ENCODE measurements at places on chromosomes 2 and 18.

GRCh38 chr2:133717497-133717896 is 149.2 kb upstream of the NCKAP5 start:
- DNase-seq = no peak

DNA sequence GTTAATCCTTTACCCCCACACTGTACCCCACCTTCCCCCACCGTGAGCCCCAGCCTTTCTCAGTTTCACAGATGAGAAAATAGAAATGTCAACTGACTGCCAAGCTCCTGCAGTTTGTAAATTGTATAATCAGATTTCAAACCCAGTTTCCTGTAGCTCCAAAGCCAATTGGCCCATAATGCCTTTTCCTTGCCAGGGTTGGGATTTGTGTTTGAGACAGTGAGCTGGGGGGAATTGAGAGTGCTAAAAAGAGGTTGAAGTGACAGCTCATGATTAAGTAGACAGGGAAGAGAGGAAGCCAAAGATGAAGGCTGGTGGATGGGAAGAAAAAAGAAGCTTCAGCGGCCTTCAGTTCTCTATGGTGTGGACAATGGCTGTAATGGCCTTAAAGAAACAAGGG is 10.7 kb downstream of the OSBPL6 start:
- no peak for DNase-seq

GRCh38 chr18:62717169-62717924 is 2.0 kb downstream of the PHLPP1 start:
- no peak for DNase-seq

DNA sequence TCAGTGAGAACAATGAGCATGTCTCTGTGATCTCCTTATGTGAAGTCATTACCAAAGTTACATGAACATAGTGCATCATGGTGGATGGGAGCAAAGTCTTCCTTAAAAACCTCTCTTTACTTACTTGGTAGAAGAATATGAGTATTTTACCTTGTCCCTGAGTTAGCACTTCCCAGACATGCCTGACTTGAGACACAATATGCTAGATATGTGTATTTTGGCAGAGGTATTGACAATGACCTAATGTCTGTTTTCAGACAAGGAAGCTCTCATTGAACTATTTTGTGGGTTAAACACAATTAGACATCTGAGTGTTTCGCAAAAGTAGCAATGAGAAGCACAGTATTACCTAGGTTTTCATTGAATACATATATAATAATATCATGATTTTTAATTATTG is 99.1 kb upstream of the MC4R start:
- no peak for DNase-seq

GRCh38 chr18:55047546-55047945 is 88.3 kb upstream of the CCDC68 start:
- no peak for DNase-seq

DNA sequence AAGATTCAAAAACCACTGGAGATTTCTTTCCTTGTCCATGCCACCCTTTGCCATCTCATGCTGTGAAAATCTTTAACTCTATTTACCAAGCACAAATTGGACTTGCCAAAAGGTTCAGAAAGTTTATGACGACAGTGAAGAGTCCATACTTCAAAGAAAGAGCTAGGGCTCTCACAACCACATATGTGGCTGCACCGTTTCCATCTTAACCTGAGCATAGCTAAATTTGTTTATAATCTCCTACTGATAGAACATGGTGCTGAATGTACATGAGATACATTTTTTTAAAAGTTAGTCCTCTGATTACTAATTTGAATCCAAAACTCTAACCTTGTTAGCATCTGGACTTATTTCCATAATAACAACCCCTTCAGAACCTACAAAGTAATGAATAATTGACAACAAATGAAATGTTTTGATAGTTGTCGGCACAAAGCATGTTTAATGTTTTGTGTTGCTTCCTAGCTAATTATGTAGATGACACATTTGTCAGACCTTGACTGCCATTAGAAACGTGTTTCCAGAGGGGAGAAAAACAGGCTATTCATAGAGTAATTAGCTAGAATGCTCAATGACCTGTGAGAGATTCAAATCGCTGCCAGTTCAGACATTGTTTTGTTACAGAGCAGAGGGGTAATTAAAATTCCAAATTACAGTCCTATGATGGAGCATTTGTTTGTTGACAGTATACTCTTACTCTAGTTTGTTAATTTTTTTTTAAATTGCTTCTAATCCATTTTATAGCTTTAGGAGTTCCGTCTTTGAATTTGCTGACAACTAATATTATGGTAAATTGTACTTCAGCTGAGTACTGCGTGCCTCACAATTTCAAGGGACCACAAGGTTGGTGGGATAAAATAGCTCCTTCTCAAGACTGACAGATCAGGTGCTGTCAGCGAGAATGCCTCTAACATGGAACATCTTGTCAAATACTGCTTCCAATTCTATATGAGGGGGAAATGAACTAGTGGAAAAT is 31.8 kb downstream of the ARHGAP15 start:
- DNase-seq = no peak

- DNase-seq = no peak
Measured at GRCh38 chr2:3277050-3277747, 100.4 kb downstream of the EIPR1 start.

- no peak for DNase-seq
Measured at GRCh38 chr18:49381267-49381845, 79.1 kb downstream of the DYM start.

DNA sequence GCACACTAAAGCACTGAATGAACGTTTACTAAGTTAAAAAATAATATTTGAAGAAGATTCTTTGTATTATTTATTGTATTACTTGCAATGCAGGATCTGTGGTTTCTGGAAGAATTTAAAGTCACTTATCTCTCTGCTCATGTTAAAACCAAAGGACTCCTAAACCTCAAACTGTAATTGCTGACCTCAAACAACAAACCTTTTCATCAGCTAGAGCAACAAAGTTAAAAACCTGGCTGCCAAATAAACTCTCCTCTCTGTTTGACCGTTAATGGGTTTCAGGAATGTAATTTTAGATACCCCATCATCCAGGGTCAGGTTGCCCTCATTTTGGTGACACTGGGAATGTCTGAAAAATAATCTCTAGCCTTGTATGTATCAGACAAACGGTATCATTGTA is 239.1 kb downstream of the TGIF1 start:
- no peak for DNase-seq

DNA sequence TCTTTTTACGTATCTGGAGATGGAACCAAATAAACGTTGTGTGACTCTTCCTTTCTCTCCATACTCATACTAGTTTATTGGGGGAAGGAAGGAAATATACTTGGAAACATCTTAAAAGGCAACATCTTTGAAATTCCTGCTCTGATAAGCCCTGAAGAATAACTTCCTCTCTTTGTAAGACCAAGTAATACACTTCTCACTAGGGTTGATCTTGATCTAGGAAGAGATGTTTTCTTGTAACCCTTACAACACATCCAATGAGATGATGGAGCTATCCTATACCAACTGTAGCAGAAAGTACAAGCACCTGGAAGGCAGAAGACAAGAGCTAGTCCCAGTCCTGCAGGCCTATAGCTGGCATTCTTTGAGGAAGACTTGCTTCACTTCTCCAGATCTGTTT is 2.0 kb downstream of the ANKRD44 start:
- DNase-seq = no peak

- DNase-seq = no peak
Measured at GRCh38 chr18:51006948-51007789, 22.8 kb upstream of the SMAD4 start.

DNA sequence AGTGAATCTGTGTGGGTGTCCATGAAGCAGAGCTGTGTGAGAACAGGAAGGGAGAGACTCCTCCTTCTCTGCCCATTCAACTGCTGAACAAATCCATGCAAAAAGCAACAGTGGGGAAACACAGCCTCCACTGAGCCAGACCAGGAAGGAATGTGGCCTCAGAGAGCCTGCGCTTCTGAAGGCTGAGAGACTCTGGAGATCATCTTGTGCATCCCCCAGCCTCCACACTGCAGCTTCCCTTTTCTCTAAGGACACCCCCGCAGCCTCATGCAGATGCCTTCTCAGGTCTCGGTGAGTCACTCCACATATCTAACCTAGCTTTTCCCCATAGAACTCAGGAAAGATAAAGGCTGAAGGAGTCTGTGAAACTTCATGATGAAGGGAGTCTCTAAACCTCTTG is 402.9 kb downstream of the TNS1 start:
- no peak for DNase-seq

DNA sequence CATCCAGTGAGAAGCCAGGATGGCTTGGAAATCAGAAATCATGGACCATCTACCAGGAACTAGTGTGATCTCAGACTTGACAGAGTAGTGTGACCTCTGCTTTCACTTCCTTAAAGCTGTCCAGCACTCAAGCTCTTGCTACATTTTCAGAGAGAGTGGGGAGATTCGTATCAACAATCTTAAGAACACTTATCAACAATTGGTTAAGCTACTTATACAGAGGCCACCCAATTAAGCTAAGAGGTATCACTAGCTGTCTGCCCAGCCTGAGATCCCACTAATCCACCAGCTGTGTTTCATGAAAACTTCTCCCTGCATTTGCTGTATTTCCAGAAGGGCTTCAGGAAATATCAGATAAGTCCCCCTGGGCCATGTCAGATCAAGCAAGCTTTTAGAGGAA is 4.2 kb downstream of the RPRM start:
- no peak for DNase-seq

GRCh38 chr2:112153501-112153900 is 15.3 kb downstream of the FBLN7 start:
- no peak for DNase-seq

DNA sequence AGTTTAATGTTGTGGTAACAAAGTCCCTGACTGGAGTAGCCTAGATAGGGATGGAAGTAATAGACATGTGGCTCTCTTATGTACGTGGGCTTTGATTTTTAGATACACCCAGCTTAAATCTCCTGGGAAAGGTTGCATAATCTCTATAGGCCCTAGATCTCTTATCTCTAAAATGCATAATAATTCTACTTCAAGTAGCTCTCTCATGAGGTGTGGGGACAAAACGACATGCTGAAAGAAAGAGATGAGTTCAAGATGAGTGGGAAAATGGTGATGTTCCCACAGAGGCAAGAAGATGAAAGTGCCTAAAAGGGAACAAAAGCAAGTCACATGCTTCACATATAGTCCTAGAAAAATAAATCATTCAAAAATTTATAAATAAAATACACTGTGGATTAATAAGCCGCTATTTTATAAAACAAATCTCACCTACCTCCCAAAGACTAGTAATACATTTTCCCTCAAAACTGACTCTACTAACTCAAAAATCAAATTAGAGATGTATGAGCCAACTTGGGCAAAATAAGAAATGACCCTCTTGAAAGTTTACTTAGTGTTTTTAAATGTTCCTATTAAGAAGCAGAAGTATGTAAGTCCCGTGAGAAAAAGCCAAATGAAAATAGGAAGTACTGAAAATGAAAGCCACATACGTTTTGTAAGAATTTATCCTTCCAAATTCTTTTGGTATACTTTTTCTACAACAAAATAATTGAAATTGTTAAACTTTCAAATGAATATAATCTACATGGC is 148.2 kb upstream of the ITGA4 start:
- DNase-seq = no peak

- no peak for DNase-seq
Measured at GRCh38 chr2:200396781-200397242, 90.3 kb downstream of the SPATS2L start.

DNA sequence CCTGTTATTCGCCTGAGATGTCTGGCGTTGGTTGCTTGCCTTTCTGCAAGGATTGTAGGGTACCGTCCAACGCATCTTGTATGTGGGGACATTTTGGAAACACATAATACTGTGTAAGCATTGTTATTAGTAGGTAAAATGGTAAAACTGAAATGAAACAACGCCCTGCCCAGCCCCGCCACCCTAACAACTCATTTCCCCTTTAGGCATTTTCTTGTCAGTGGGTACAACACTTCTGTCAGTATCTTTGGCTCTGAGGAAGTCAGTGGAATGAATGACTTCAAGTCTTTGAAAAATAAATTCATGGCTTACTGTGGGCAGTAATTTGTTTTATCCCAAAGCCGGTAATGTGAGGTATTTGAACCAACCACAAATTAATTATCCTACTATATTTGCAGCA is 86.0 kb downstream of the FMNL2 start:
- no peak for DNase-seq

- no peak for DNase-seq
Measured at GRCh38 chr2:44053052-44053451, 57.3 kb upstream of the LRPPRC start.

GRCh38 chr18:55897091-55897689 is 309.2 kb upstream of the TCF4 start:
- no peak for DNase-seq

- no peak for DNase-seq
Measured at GRCh38 chr2:173204316-173204715, 128.7 kb downstream of the MAP3K20 start.

DNA sequence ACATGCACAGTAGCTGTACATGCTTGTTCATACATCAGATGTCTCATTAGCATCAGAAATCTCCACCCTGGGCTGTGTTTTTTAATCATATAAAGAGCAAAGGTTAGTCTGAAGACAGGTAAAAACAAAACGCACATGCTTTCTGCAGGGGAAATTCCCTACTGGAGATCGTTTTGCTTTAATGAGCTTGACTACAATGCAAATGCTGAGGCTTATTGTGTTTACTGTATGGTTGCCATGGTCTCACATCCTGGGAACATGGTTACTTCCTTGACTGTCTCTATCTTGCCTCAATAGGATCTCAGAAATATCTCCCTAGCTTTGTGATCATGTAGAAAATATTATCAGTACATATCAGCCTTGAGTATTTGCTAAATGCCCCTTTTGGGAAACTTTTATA is 336.5 kb upstream of the TFPI start:
- DNase-seq = no peak

GRCh38 chr2:225980372-225980771 is 580.9 kb downstream of the NYAP2 start:
- DNase-seq = no peak

- DNase-seq = no peak
Measured at GRCh38 chr2:31535768-31536167, 45.0 kb downstream of the SRD5A2 start.

GRCh38 chr2:98026927-98027522 is 31.3 kb upstream of the TMEM131 start:
- DNase-seq = no peak

GRCh38 chr2:196963043-196963442 is 36.5 kb upstream of the PGAP1 start:
- DNase-seq = no peak

DNA sequence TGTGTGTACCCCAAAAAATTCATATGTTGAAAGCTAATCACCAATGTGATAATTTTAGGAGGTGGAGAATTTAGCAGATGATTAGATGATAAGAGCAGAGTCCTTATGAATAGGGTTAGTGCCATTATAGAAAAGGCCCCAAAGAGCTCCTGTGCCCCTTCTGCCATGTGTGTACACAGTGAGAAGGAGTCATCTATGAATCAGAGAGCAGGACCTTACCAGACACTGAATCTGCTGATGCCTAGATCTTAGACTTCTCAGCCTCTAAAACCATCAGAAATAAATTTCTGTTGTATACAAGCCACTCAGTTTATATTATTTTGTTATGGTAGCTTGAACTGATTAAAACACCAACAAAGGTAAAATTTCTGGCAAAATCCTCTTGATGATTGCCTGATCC is 560.0 kb upstream of the CDH2 start:
- DNase-seq = no peak

All from stimulated activated CD8-positive, alpha-beta memory T cell treated with anti-CD3 and anti-CD28 coated beads, Interleukin-4, amount 100 ng/mL, for 1 hour (primary cell).